ENCODE measurements at places on chromosomes 6 and 20.

DNA sequence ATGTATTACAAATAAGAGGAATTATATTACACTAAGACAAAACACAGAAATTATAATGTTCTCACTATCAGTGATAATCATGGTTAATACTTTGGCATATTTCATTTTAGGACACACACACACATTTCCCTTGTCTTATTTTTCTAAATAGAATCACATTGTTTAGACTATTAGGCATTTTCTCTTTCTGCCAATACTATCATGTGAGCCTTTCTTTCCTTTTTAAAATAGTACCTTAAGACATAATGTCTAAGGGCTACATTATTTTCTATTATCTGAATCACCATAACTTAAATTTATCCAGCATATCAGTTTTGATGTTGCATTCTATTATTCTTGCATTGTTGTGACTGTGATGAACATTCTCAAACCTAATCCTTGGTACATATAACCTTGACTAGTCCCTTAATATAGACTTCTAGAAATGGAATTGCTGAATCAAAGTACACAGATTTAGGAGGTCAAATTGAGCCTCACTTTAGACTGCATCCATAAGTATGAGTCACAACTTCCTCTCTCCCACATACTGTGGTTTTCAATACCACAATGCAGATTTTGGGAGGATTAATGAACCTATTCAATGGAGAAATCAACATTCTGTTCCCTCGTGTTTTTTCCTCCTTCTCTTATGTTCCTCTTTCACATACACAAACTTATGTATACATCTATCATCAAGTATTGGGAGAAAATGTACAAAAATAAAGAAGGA, 212.6 kb downstream of the MOXD1 start:
- DNase-seq, result no peak

DNA sequence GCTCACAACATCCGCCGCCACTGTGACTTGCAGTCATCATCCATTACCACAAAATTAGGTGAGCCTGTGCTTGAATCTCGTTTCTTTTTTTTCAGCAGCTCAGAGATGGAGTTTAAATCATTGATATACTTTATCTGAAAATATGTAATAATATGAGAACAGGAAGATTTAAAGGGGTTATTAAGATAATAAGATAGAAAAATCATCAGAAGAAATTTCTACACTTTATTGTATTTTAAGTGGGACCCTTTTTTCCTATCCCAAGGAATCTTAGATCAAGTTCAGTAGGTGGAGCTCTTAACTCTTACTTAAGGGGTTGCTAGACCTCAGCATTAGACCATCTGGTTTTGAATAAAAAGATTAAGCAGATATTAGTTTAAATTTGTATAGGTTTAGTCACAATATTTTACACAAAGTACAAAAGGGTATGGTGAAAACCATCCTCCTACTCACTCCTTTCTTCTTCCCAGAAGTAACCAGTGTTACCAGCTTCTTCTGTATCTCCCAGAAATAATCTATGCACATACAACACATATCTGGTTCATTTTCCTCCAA, 9.4 kb upstream of the NCOA7 start:
- DNase-seq, result peak; percentile 45

DNA sequence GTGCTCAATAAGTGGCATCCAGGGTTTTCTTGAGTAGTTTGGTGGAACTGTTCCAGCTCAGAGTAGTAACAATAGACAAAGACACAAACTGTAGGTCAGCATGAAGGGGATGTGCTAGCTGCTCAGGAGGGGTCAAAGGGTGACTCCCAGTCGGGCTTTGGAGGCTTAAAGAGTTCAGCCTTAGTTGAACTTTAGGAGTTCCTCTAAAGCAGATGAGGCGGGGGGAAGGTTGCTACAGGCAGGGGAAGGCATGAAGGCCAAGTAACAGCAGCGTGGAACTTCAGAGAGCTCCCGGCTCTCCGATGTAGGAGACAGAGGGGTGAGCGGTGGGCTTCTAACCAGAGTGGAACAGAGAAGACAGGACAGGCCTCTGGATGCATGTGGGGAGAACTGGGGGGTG, 115.5 kb upstream of the CD93 start:
- DNase-seq, result no peak

DNA sequence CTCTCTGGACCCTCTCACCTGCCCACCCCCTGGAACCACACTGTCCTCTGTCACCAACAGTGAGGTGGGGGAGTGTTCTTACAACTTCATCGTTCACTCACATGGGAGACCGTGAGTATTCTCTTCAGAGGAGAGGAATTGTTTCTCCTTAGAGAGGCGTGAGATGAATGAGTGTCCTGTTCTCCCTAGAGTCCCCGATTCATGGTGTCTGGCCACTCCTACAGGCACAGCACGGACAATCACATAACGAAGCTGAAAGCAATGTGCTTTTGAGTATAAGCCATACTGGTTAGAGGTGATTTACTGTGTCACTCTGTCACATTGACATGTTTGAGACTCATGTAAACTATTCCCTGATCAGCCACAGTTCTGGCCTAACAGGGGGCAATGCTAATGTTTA, 54.6 kb downstream of the FOXC1 start:
- no peak for DNase-seq

GRCh38 chr6:100171533-100172321, 177.7 kb upstream of the MCHR2 start:
- no peak for DNase-seq

- DNase-seq, result no peak
These were observed 409.1 kb downstream of the QKI start for GRCh38 chr6:163823577-163823976.

DNA sequence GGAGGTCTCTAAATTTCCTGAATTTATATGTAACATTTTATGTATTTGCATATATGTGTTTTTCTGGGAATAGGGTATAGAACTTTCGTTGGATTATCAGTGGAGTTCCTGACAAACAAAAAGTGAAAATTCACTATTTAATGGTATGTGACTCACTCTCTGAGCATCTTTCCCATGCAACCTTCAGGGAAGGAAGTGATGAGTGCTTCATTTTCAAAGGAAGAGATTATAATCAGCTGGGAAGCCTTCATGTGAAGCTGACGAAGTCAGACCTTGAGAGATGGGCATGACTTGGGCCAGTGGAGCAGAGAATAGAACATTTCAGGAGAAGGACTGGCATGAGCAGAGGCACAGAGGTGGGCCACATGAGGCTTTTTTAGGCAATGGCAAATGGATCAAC, 72.7 kb downstream of the FAXC start:
- DNase-seq, result no peak

DNA sequence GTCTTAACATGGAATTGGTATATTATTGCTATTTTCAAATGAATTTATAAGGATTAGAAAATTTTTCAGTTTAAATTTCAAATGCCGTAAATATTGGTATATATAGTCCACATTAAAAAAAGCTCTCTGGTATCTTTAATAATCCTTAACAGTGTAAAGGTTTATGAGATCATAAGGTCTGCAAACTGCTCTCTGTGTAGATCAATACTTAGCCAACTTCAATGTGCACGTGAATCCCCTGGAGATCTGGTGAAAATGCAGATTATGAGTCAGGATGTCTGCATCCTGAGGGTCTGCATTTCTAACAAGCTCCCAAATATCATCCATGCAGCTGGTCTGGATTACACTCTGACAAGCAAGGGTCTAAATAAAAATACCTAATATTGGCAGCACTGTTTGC, 43.5 kb downstream of the LAMA4 start:
- no peak for DNase-seq

GRCh38 chr6:12356983-12357972, 67.1 kb downstream of the EDN1 start:
- no peak for DNase-seq

DNA sequence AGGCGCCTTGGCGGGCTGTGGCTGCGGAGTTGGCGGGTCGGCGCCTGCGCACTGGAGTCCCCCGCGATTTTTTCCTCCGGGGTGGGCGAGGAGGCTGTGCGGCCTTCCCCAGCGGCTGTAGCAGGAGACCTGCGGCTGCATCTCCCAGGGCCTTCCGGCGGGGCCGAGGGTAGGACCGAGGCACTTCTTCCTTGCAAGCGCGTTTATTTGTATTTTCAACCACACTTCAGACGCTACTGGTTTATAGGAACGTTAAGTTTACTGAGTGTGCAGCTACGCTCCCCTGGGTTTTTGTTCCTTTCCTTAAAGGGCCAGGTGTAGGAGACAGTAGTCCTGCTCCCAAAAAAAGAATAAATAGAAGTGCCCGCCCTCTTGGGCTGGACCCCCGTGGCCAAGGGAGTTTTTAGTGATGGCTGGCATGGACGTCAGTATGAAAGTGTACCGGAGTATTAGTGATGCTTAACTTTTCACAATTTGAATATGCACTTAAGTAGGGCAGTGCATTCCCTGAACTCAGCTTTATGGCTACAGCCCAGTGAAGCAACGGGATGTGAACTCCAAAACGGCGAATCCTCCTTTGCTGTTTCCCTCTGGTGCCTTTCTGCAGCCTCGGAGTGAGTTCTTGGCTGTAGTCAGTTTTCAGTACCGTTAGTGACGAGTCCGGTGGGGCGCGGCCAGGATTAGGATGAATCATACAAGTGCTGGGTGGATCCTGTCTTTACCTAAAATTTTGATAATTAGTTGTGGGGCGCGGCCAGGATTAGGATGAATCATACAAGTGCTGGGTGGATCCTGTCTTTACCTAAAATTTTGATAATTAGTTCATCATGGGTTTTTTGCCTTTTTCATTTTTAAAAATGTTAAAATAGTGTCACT, 1.0 kb upstream of the FBXO5 start:
- peak; percentile 59 for DNase-seq

- no peak for DNase-seq
These were observed 425.3 kb downstream of the EPM2A start for GRCh38 chr6:145309842-145310535.

DNA sequence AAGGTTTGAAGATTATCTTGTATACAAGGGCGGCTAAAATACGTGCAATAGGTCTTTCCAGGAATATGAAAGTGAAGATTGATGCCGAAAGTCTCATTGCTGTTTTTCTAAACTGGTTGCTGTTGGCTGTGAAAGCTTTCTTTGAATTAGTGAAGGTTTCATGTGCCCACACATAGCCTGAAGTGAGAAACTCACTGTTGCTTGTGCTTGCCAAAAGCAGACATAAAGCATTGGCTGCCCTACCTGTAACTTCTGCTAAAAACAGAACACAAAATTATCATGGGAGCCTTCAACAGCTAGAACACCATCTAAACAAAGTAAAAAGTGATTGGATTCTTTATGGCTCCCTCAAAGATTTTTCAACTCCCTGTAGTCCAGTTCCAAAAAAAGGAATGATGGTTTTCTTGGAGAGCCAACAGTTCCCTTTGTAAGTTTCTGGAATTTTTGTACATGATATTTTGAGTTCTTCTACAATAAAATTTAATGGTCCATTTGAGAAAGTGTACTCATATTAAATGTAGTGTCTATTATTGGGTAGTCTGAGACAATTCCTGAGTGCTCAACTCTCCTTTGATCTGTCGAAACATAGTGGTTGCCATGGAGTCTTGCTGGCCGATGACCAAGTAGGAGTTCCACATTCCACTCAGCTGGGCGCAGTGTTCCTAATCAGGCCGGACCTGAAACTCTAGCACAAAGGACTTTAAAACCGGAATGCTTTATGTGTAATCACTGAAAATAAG, 68.5 kb downstream of the PLEKHG1 start:
- peak; percentile 93 for DNase-seq

- no peak for DNase-seq
These were observed 16.4 kb downstream of the GABRR1 start for GRCh38 chr6:89200706-89201215.

GRCh38 chr6:39091220-39091619, 23.8 kb downstream of the SAYSD1 start:
- no peak for DNase-seq

GRCh38 chr20:64277571-64278316, 22.2 kb downstream of the PCMTD2 start:
- DNase-seq, result peak; percentile 17

DNA sequence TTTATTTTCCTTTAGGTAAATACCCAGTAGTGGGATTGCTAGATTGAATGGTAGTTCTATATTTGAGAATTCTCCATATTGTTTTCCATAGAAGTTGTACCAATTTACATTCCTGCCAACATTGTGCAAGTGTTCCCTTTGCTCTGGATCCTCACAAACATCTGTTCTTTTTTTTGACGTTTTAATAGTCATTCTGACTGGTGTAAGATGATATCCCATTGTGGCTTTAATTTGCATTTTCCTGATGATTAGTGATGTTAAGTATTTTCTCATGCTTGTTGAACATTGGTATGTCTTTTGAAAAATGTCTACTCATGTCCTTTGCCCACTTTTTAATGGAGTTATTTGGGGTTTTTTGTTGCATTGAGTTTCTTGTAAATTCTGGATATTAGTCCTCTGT, 85.6 kb downstream of the UBE3D start:
- no peak for DNase-seq

GRCh38 chr6:125932451-125932795, 24.1 kb upstream of the HINT3 start:
- DNase-seq, result no peak

- no peak for DNase-seq
These were observed 69.4 kb downstream of the LAMA4 start for GRCh38 chr6:112184951-112185350.

- no peak for DNase-seq
These were observed 24.6 kb upstream of the TRPC4AP start for GRCh38 chr20:35117196-35117595.

DNA sequence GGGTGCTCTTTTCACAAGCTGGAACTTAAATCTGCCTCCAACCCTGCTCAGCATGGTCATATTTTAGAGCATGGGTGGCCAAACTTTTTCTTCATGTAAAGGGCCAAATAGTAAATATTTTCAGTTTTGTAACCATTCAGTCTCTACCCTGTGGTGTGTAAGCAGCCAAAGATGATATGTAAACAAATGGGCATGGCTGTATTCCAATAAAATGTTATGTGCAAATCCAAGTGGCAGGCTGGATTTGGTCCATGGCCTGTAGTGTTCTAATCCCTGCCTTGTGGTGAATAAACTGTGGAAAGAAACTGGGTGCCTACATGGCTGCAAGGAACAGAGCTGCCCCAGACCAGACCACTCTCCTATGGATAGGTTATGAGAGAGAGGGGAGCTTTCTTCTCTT, 32.7 kb downstream of the OGFRL1 start:
- no peak for DNase-seq

DNA sequence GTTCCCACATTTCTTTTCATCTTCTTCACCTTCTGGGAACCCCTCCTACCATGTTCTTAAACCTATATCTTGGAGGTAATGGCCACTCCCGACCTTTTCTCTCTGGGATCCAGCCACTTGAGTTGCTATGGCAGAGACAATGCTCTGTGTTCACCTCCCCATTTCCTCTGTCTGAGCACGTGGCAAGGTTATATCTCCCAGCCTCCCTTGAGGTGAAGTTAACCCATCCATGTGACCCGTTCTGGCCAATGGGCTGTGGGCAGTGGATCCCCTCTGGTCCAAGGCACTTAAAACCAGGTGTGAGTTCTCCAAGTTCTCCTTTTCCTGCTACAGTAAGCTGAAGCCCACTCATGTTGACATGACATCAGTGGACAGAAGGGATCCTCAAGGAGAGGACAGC, 261.4 kb downstream of the LRFN2 start:
- DNase-seq, result no peak

GRCh38 chr20:20979934-20980333, 126.2 kb downstream of the LINC00237 start:
- no peak for DNase-seq

- DNase-seq, result no peak
These were observed 269.4 kb upstream of the IRAK1BP1 start for GRCh38 chr6:78597966-78598365.

Data from LoVo (cell line).